ENCODE measurements at places on chromosomes 5 and 9. TPM values are rescaled to one million over a fixed set of nuclear protein-coding genes. Genes with fewer than 3 reads are reported as not detected.

PLPP7 gene
- 108 TPM for total RNA-seq

ARL15 gene
- total RNA-seq: 22.7 TPM

TMEM174 gene
- total RNA-seq: not detected

TERT gene
- not detected for total RNA-seq

APC gene
- total RNA-seq: 36.8 TPM

TLE4 gene
- 16.3 TPM for total RNA-seq

TMEM141 gene
- 81.1 TPM for total RNA-seq

DNA sequence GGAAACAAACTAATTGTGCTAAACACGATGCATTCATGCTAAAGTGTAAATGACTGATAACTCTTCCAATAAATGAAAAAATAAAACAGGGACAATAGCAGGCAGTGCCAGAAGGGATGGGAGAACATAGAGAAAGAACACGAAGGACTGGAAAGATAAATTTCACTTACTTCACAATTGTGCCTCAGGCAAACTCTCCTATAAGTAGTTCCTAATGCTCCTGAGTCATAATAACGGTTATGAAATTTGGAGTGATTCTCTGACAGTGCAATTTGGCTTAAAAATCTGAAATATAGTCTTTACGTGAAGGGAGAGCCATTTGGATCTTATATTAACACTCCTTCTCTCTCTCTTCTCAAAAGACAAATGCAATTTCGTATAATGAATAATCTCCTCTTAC lies 2218.5 kb downstream of the MAT2B start:
- no peak for DNase-seq

GRCh38 chr5:81006947-81007636 lies 46.9 kb downstream of the RASGRF2 start:
- DNase-seq: no peak

DNA sequence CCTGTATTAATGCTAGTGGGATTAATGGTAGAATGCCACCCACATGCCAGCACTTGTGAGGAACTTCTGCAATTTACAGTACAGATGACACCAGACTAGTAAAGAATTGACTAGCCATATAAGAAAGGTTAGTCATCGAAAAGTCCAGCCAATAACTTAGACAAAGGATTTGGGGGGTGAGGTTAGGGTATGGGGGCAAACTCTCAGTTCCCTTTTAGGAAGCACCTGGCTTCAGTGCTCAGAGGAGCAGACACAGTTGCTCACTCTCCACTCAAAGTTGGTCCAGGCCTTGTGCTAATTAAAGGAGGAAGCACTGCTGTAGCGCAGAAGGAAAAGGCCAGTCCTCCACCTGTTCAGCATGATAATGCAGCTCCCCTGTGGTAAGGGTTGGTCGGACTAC lies 25.2 kb downstream of the TGFBR1 start:
- no peak for DNase-seq

- no peak for DNase-seq
These were observed 19.6 kb downstream of the TCERG1 start for GRCh38 chr5:146466521-146467349.

- no peak for DNase-seq
These were observed 101.1 kb upstream of the NR4A3 start for GRCh38 chr9:99720455-99721050.

All from left cardiac atrium (tissue), 4 donors.